ENCODE measurements at places on chromosomes 12 and 14.

DNA sequence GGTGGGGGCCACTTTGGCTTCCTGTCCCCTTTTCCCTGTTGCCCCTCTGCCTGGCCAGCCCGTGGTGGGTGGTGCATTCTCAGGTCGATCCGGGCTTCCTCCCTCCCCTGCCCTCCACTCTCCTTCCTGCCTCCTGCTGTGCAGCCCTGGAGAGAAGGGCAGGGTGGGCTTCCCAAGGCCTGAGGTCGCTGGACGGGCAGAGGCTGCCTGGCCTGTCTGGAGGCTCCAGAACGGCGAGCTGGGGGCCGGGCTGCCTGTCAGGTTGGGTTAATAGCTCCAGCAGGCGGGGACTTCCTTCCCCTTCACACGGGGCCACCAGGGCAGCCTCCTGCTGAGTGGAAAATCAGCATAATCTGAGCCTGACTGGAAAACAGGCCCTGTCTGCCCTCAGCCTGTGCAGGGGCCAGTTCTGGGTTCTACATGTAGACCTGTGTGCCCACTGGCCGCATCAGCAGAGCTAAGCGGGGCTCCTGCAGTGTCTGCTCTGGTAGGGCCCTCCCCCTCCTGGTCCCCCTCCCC is 11.3 kb downstream of the KIF26A start:
- peak; percentile 16 for ATAC-seq

GRCh38 chr14:67523764-67524633 is 9.1 kb upstream of the PLEKHH1 start:
- no peak for ATAC-seq

DNA sequence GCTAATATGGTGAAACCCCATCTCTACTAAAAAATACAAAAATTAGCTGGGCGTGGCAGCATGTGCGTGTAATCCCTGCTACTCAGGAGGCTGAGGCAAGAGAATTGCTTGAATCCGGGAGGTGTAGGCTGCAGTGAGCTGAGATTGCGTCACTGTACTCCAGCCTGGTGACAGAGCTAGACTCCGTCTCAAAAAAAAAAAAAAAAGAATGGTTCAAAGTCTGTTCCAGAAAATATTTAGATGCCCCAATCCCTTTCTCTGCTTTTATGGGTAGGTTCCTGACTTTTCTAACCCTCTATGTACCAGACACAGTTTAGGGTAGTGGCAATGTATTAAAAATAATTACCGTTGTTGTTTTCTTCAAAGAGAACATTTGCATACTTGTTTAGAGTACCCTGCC is 161.4 kb downstream of the STXBP6 start:
- ATAC-seq, result no peak

GRCh38 chr12:58926586-58926985 is 6.3 kb upstream of the LRIG3 start:
- no peak for ATAC-seq

GRCh38 chr12:89742337-89743022 is 33.8 kb upstream of the ATP2B1 start:
- ATAC-seq, result no peak

DNA sequence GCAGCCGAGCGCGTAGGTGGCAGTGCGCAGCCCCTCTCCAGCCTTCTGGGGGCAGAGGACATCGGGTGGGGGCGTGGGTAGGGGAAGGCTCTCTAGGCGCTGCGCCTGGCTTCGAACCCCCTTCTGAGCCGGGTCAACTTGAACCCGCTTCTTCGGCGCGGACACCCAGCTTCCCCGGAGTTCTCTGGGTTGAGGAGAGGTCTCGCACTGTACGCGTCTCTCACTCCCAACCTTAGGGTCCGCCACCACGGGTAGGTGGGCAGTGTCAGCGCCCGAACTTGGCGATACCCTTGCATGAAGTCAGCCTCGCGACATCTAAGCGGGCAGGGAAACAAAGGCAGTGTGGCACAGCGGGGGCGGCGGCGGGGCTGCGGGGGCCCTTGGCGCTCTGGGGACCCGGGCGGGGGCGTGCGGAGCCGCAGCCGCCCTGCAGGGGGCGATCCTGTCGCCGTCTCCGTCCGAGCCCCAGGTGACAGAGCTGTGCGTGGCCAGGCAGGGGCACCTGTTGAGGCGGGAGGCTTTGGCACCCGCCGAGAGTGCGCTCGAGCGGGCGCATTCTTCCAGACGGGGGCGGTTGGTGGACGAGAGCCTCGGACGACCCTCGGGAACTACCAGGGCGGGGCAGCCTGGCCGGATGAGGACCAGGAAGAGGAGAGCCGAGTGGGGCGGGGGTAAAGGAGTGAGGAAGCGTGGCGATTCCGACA is 1.1 kb downstream of the GALNT16 start:
- peak; percentile 62 for ATAC-seq

DNA sequence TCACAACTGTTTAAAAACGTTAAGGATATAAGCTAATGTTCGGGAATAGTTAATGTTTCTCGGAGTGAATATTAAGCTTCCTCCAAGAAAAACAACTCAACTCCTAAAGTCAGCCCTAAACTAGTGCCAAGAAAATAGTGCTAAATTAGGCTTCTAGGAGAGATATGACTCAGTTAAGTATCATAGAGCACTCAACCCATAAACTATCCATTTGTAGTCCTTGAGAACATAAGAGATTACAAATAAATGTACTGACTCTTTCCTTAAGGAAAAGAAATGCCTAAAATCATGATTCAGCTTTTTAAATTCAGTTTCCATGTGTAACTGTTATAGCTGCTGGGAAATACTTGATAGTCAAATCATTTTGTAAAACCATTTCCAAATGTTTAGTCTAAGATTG is 117.1 kb downstream of the HMGA2 start:
- no peak for ATAC-seq

DNA sequence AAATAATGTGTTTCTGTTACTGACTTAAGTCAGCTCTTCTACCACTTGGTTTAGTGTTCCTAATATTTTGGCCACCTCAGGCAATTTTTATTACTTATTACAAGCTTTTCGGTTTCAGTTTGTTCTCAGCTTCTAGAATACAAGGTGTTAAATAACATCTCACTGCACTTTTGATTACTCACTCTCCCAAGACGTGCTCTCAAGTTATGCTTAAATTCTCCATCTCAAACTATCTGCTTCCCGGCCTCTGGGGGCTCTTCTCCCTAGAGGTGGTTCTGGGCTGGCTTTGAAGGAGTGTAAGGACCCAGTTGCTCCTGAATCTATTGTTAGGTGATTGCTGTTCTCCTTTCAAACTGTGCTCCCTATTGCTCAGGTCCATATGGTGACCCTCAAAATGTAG is 193.9 kb upstream of the DDHD1 start:
- no peak for ATAC-seq

DNA sequence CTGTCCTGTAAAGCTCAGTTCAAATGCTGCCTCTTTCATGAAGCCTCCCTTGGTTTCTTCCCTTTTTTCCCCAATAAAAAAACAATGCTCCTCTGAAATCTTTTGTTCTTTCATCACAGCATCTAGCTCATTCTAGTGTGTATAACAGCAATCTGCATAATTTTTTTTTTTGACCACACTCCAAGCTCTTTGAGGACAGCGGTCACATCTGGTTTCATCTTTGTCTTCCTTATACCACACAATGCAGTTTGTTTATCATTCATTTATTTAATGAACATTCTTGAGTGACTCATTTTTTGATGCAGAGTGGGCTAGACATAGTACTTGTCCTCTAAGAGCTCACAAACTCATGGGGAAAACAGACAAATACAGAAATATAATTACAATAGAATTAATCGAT is 7.3 kb downstream of the GNG2 start:
- ATAC-seq, result peak; percentile 15

DNA sequence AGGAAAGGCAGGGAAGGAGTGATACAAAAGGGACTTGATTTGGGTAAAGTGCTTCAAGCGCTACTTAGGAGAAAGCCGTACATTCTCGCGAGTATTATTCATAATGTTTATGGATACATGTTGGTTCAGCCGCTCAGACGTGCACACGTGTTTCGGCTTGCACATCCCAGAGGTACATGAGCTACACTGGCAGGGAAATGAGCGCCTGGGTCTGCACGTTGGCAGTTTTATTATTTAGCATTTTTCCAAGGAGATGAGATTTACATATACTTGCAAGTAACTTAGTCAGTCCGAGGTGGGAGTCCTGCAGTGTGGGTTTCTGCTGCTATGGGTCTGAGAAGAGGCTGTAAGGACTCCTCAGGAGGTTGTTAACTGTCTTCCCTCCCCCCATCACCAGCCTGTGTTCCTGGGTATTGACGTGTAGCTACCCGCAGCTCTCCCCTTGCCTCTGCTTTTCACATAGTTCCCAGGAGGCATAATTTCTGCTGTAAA is 1.5 kb downstream of the PRKCH start:
- peak; percentile 32 for ATAC-seq

GRCh38 chr14:59336098-59336497 is 129.1 kb downstream of the GPR135 start:
- no peak for ATAC-seq

DNA sequence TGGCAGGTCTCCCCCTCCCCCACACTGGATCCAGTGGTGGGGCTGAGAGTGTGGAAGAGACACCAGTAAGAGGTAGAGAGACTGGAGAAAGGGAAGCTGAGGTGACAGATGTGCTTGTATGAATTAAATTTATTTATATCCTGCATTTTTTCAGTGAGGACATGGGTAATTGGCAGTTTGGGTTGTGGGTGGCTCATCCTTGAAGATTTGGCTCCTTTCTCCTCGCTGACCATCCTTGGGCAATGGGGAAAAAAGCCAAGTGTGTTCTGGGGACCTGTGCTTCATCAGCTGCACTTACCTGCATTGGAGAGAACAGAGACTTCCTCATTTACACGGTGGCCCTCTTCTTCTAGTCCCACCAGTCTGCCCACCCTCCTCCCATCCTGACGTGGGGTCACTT is 86.4 kb downstream of the RFX4 start:
- ATAC-seq, result no peak

- ATAC-seq, result no peak
These were observed 682 bp downstream of the KIAA0586 start for GRCh38 chr14:58428118-58428683.

Measured in activated CD4-positive, CD25-positive, alpha-beta regulatory T cell treated with anti-CD3 and anti-CD28 coated beads, Interleukin-2, amount 50 U/mL, for 24 hours (primary cell).